Placental pericyte (primary cell): ENCODE measurements at places on chromosomes 5 and 9. TPM values are rescaled to one million over a fixed set of nuclear protein-coding genes. Genes with fewer than 3 reads are reported as not detected.

Gene PCDHGC5
- total RNA-seq: 3.9 and 6.6 TPM in 2 replicates

Gene GNA14
- total RNA-seq: 0.43 and 1.3 TPM in 2 replicates

Gene DOCK8
- total RNA-seq: 0.14 TPM in 1 of 2 replicates, not detected in the other

Gene FOXI1
- total RNA-seq: not detected in 2 replicates

Gene GNAQ
- 30.4 and 36.9 TPM in 2 replicates for total RNA-seq

Gene RFX3
- 3.3 and 3.6 TPM in 2 replicates for total RNA-seq

Gene C5orf58
- total RNA-seq: under 0.01 TPM in 1 of 2 replicates, not detected in the other
